ENCODE measurements at places on chromosomes 5 and 9.

DNA sequence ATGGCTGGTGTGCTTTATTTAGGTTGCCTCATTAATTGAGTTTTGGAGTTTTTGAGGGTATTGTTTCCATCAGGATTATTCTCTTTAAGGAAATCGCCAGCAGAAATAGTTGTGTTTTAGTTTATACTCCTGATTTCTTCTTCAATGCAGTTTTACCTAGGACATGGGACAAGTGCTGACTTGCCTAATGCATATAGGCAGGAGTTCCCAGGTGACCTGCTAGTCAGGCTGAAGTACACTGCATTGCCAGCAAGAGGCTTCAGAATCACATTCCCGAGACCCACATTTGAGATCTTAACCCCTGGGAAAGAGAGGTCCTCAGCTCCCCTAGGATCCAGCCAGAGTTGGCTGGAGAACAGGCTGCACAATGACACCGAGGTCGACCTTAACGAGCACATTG, 1.5 kb upstream of the OR1N2 start:
- H3K27ac ChIP-seq: no peak overlapping the region
- no peak for DNase-seq
- H3K4me1 ChIP-seq: no peaks in the 10 kb centered on the region
- no peaks in the 10 kb centered on the region for H3K36me3 ChIP-seq
- no peak overlapping the region for H3K4me3 ChIP-seq

GRCh38 chr9:78666818-78667414, 370.0 kb downstream of the PSAT1 start:
- no peak for DNase-seq
- no peak overlapping the region for H3K27ac ChIP-seq
- H3K4me3 ChIP-seq: no peak overlapping the region

- DNase-seq: no peak
- H3K36me3 ChIP-seq: no peaks in the 10 kb centered on the region
- H3K4me3 ChIP-seq: no peak overlapping the region
- no peaks in the 10 kb centered on the region for H3K4me1 ChIP-seq
- H3K27me3 ChIP-seq: no peaks in the 10 kb centered on the region
Measured at GRCh38 chr9:103839197-103839596, 254.9 kb upstream of the SMC2 start.

- no peak overlapping the region for H3K27ac ChIP-seq
- H3K4me3 ChIP-seq: no peak overlapping the region
- no peaks in the 10 kb centered on the region for H3K36me3 ChIP-seq
Measured at GRCh38 chr5:163773226-163773625, 267.8 kb downstream of the MAT2B start.

DNA sequence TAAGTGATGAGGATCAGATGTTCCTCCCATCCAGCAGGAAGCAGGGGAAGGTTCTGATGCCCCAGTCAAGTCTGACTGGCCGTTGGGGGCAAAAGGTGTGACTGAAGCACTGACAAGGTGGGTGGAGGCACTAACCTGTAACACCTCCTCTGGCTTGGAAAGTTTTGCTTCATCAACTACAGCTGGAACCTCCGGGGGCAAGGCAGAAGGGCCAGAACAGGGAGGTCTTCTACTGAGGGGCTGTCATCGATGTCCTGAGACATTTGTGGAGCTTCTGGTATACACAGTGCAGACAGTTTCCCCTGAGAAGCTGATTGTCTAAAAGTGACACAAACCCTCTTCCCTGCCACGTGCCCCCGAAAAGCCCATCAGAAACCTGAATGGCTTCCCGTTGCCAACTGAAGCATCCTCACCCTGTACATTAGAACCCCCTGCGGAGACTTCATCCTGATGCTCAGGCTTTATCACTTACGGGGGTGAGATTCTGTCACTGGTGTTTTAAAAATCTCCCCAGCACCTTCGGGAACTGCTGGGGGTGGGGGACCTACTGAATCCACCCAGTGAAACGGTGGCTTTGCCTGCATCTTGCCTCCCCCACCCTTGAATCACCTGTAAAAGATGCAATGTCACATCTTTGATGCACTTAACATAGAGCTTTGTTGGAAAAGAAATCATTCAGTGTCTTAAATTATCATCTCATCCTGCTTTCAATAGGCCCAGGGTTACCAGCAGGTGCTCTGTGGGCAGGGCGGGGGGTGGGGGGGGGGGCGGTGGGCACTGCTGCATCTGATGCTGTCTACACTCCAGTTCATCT, 24.6 kb downstream of the TRAF1 start:
- DNase-seq: no peak
- no peaks in the 10 kb centered on the region for H3K27me3 ChIP-seq
- H3K4me3 ChIP-seq: no peak overlapping the region
- H3K4me1 ChIP-seq: no peaks in the 10 kb centered on the region

GRCh38 chr9:32551276-32552051, 663 bp upstream of the SMIM27 start:
- no peak overlapping the region for H3K27ac ChIP-seq
- H3K4me1 ChIP-seq: no peaks in the 10 kb centered on the region
- H3K4me3 ChIP-seq: peak overlapping the region; percentile 99
- H3K27me3 ChIP-seq: no peaks in the 10 kb centered on the region

GRCh38 chr9:80509358-80509757, 937.6 kb downstream of the TLE4 start:
- H3K27ac ChIP-seq: no peak overlapping the region
- no peak for DNase-seq
- H3K4me3 ChIP-seq: no peak overlapping the region
- H3K4me1 ChIP-seq: no peaks in the 10 kb centered on the region
- H3K27me3 ChIP-seq: no peaks in the 10 kb centered on the region

GRCh38 chr5:60740322-60740721, 40.4 kb upstream of the DEPDC1B start:
- no peak for DNase-seq
- H3K36me3 ChIP-seq: no peaks in the 10 kb centered on the region

- H3K4me3 ChIP-seq: no peak overlapping the region
- H3K27ac ChIP-seq: no peak overlapping the region
- H3K4me1 ChIP-seq: peaks cover 1% of the 10 kb centered on the region
- H3K36me3 ChIP-seq: no peaks in the 10 kb centered on the region
Measured at GRCh38 chr9:73615557-73615956, 463.9 kb downstream of the ANXA1 start.

- H3K27ac ChIP-seq: no peak overlapping the region
- no peaks in the 10 kb centered on the region for H3K27me3 ChIP-seq
- DNase-seq: peak; percentile 13
- no peaks in the 10 kb centered on the region for H3K36me3 ChIP-seq
Measured at GRCh38 chr5:8756498-8757084, 789.3 kb downstream of the SEMA5A start.

DNA sequence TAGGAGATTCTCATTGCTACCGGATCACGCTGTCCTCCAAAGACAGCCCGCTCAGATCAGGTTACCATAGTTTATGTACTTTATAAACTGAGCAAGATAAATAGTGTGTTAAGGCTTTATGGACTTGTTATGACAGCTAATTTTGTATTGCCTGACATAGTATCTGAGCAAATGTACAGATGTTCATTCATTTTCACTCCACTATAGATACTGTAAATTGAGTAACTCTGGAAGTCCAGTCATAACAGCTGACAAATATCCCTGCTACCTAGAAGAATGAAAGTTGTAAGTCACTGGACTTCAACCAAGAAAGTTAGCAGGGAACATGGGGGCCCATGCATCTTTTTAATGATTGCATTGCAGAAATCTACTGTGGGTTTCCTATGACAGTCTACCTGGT, 292.4 kb upstream of the ADAMTS16 start:
- no peak overlapping the region for H3K4me3 ChIP-seq
- H3K36me3 ChIP-seq: no peaks in the 10 kb centered on the region
- no peaks in the 10 kb centered on the region for H3K4me1 ChIP-seq
- H3K27me3 ChIP-seq: no peaks in the 10 kb centered on the region

- H3K4me1 ChIP-seq: no peaks in the 10 kb centered on the region
- no peaks in the 10 kb centered on the region for H3K27me3 ChIP-seq
- DNase-seq: no peak
- no peak overlapping the region for H3K4me3 ChIP-seq
- no peaks in the 10 kb centered on the region for H3K36me3 ChIP-seq
Measured at GRCh38 chr5:159163027-159163700, 46.2 kb downstream of the RNF145 start.

- peak overlapping the region; percentile 82 for H3K4me3 ChIP-seq
- H3K27me3 ChIP-seq: no peaks in the 10 kb centered on the region
- H3K36me3 ChIP-seq: no peaks in the 10 kb centered on the region
- H3K27ac ChIP-seq: no peak overlapping the region
- no peak for DNase-seq
- H3K4me1 ChIP-seq: peaks cover 2% of the 10 kb centered on the region
Measured at GRCh38 chr9:71767776-71768321, 464 bp downstream of the CEMIP2 start.

DNA sequence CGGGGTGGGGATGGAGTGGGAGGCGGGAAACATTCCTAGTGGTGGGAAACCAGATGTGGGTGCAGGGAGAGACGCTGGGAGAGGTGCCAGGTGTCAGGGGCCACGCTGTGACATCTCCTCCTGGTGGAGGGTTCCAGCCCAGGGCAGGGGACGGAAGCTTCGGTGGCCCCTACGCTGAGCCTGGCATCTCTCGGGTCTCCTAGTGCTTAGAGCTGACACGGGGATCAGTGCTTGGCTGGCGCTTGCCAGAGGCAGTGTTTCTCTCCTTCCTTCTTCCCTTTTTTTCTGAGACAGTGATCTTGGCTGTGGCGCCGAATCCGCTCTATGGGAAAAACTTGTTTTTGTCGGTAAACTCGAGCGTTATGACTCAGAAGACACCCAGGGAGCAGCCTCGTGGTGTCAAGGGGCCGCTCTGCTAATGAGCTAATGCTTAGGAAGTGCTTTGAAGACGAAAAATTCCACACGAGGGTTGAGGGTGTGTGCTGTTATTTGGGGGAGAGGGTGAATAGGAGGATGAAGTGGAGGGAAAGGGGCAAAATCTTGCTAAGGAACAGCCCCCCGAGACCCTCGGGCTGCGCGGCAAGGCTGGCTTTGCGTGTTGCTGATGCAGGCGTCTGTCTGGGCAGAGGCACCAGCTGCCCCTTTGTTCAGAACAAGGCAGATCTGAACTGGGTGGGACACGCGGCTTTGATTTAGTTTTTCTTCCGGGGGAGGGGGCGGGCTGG, 20.4 kb upstream of the IER5L start:
- no peak overlapping the region for H3K4me3 ChIP-seq
- no peaks in the 10 kb centered on the region for H3K27me3 ChIP-seq
- H3K4me1 ChIP-seq: peaks cover 3% of the 10 kb centered on the region
- DNase-seq: no peak

DNA sequence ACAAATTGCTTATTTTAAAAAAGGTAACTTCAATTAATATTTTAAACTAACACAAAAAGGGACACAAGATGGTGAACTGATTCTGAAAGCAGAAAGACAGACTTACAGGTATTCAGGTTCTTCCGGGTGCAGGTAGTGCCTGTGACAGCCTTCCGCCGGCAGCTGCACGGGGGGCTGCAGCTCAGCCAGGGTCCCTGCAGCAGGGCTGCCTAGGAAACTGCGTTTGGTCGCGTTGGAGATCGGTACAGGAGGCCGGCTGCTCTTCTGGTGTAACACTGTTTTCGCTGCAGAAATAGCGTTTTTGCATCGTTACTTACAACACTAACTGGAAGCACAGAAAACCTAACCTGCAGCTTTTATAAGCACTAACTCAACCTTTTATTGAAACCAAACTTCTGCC, 80.0 kb downstream of the CAMSAP1 start:
- no peaks in the 10 kb centered on the region for H3K4me1 ChIP-seq
- peaks cover 8% of the 10 kb centered on the region for H3K36me3 ChIP-seq
- no peak overlapping the region for H3K4me3 ChIP-seq
- H3K27me3 ChIP-seq: no peaks in the 10 kb centered on the region
- no peak for DNase-seq
- no peak overlapping the region for H3K27ac ChIP-seq

DNA sequence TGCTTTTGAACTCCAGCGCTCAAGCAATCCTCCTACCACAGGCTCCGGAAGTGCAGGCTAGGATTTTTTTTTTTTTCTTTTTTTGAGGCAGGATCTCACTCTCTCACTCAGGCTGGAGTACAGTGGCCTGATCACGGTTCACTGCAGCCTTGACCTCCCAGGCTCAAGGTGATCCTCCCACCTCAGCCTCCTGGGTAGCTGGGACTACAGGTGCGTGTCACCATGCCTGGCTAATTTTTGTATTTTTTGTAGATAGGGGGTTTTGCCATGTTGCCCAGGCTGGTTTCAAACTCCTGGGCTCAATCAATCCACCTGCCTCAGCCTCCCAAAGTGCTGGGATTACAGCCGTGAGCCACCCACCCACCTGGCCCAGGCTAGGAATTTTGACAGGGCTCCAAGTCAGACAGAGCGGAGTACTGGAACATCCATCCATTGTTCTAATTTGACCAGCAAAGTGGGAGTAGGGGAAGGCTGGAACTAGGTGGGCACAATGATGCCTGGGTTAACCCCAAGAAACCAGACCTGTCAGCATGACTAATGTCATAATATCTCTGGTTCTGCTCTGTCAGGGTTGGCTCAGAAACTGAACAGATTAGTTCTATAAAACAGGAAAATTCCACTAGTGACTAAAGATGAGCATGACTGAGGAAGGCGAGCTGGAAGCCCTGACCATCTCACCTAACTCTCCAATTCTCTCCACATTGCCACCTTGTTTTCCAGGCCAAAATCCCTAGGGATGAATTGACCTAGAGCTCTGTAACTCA, 9.2 kb downstream of the ZBTB5 start:
- H3K27ac ChIP-seq: no peak overlapping the region
- no peak for DNase-seq

DNA sequence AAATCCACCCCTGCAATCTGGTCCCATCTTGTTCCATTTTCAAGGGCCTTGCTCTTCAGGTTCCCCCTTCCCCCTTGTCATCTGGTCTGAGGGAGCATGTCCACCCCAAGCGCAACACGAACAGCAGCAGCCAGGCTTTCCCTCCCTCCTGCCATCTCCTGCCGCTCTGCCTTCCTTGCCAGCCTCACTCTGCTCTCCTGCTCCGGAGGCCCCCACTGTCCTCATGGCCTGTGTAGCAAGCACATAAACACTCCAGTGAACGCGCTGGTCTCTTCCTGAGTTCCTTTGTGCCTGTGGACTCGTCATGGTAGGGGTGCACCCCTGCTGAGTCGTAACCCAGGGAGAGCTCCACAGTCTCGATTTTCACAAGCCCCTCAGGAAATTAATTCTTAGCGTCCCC, 29.9 kb downstream of the TENT4A start:
- H3K4me1 ChIP-seq: no peaks in the 10 kb centered on the region
- no peak overlapping the region for H3K4me3 ChIP-seq
- H3K27ac ChIP-seq: no peak overlapping the region
- H3K27me3 ChIP-seq: no peaks in the 10 kb centered on the region
- no peak for DNase-seq

GRCh38 chr5:79746642-79747569, 57.3 kb downstream of the CMYA5 start:
- peaks cover 4% of the 10 kb centered on the region for H3K4me1 ChIP-seq
- H3K27ac ChIP-seq: no peak overlapping the region
- no peak for DNase-seq
- no peak overlapping the region for H3K4me3 ChIP-seq

DNA sequence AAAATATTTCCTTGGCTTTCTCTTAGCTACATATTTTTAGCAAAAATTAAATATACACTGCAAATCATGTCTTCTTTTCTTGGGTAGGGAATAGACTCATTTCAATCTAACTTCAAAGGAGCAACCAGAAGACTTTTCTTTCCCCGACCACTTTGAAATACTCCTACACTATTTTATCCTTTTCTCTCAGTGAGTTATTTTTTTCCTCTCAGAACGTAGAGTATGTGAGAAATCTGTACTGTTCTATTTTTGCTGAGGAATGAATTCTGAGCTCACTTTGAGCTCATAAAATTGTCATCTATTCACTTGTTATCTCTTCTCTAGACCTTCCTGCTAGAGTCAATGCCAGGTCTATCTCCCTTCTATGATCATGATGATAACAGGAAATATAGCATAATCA, 22.2 kb upstream of the DAPK1 start:
- H3K27ac ChIP-seq: no peak overlapping the region
- H3K4me1 ChIP-seq: no peaks in the 10 kb centered on the region
- H3K27me3 ChIP-seq: no peaks in the 10 kb centered on the region
- DNase-seq: no peak
- no peak overlapping the region for H3K4me3 ChIP-seq
